ENCODE measurements at places on chromosomes 11 and 22.

- DNase-seq, result peak; percentile 58
Measured at GRCh38 chr11:67436459-67437081, 912 bp downstream of the PTPRCAP start.

DNA sequence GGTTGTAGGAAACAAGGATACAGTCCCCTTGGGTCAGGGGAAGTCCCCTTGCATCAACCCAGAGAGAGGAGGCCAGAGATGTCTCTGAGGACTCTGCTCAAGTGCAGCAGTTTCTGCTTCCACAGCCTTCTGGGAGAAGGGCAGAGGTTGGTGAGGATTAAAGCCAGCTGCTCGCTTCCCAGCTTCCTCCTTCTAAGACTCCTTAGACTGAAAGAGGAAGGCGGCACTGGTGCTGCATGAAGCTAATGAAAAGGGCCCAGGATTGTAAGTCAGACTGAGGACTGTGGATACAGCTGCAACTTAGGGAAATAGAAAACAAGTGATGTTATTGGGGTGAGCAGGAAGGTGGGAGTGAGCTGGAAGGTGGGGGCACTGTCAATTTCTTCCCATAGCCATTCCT lies at the start of gene OR52K1:
Gene OR52K1, plus strand, starts transcription at position 202 of the 400 bp plus-strand sequence. CDS start 6,255 bp downstream, outside the sequence.
- no peak for DNase-seq

DNA sequence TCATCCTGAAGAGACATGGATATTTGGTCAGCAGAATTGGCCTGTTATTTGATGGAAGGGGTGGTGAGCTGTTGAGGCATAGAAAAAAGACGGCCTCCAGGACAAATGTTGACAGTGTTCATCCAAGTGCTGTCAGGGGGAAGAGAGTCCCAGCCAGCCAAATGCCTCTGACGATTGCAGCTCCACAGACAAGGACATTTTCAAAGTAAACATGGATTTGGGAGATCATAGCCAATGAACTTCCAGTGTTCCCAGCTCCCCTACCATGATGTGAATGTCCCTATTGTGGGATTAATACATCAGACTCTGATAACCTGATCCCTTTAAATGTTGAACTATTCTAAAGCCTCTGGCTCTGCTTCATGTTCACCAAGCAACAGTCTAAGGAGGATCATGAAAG lies 31.2 kb upstream of the PSMA1 start:
- no peak for DNase-seq

GRCh38 chr22:37893583-37893983 lies 12.5 kb upstream of the MICALL1 start:
- no peak for DNase-seq

DNA sequence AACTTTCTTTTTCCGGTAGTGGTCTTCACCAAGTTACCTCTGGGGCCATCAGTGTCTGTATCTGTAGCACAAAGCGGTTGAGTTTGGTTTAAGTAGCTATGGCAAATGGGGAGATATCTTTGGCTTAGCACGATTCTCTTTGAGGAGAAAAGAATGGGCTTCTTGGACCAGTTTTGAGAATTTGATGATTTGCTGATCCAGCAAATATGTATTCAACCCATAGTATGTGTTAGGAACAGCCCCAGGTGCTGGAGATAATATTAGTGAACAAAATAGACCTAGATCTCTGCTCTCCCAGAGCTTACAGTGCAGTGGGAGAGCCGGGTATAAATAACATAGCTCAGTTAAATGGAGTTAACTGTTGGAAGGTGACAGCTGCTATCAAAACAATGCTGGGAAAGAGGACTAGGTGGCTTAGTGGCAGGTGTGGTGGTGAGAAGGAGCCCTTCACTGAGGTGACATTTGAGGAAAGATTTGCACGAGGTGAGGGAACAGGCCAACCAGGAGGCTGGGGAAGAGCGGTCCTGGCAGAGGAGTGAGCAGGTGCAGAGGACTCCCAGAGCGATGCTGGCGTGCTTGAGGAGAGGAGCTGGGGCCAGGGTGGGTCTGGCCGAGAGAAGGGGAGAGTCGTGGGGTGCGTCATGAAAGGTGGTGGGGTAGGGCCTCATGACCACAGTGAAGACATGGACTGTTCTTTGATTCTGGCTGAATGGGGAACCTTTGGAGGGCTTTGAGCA lies 5.0 kb downstream of the TBC1D22A start:
- no peak for DNase-seq

GRCh38 chr22:46171940-46172339 lies 21.6 kb downstream of the PPARA start:
- DNase-seq, result no peak

DNA sequence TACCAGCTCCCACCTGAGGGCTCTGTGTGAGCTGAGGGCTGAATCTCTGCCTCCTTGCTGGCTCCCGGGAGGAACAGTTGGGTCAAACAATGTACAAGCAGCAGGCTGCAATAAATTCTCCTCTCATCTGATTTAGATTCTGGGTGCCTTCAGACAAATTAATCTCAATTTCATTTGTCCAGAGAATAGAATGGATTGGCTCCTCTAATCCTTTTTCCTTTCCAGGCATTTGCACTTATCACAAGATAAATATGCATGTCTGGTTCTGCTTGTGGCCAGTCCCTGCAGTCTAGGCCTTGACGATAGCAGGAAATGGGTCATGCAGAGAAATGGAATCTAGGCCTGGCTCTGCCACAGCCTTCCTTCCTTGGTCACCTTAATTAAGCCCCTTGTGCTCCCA lies 28.7 kb downstream of the UPB1 start:
- DNase-seq, result no peak

- DNase-seq, result no peak
Measured at GRCh38 chr22:17783312-17783711, 9.0 kb upstream of the BID start.

GRCh38 chr11:9571071-9571762 lies 2.3 kb upstream of the WEE1 start:
- DNase-seq, result no peak

DNA sequence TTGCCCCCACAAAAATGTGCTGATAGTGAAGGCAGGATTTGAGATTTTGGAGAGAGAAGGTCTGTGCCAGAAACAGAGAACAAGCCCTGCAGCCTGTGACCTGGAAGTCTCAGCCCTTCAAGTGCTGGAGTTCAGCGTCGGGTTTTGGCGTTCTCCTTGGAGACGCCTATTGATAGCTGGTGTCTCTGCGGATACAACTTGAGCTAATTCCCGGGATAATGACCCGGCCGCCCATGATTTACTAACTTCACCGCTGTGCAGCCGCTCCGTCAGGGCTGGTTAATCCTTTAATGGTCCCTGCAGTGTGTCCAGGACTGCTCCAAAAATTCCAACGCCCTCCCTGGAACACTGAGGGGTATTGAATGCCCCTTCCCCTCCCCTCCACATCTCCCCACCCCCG lies 76.6 kb downstream of the WT1 start:
- DNase-seq, result no peak
